ENCODE measurements at places on chromosomes 12 and 14.
A peak's percentile ranks its signal among the peaks of the same experiment; 100 is the strongest.

GRCh38 chr14:50955373-50956043 lies 11.2 kb upstream of the PYGL start:
- peak; percentile 97 for DNase-seq

- DNase-seq, result no peak
Measured at GRCh38 chr12:132127041-132127440, 17.1 kb downstream of the DDX51 start.

DNA sequence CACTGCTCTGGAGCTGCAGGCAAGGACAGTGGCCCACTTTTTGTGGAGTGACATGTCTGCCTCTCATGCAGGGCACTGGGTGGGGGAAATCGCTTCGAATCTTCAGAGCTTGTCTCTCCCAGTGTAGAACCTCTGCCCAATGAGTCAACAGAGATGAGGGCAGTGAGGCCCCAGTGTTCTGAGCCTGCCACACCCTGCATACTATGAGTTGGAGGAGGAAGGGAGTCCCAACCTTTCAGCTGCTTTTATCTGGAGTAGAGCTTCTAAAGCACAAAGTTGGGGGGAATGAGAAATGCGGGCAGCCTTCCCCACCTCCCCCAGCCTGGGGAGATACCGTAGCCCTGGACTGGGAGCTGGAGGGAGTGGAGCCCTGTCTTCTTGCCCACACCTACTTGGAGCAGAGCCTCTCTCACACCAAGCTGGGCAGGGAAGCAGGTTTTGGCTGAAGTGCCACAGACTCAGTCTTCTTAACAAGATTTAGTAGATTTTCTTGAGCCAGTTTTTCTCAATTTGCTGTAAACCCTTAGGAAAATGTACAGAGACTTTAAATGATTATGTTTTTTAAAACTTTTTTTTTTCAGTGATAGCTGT lies 159.1 kb downstream of the ADGRD1 start:
- no peak for DNase-seq

DNA sequence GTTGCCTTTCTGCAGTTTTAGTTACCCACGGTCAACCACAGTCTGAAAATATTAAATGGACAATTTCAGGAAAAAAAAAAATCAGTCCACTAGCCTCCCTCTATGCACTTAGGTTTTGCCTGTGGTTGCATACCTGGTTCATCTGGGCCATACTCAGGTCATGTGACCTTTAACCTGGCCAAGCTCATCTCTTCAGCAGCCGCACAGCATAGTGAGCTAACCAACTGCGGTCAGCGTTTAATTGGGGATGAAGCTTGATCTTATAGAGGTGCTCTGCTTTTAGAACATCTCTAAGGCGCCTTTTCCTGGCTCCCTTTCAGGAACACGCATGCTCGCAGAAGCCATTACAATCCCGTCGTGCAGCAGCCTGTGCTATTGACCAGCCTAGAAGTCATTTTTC lies 177.2 kb upstream of the HMGA2 start:
- no peak for DNase-seq

- peak; percentile 69 for DNase-seq
Measured at GRCh38 chr14:37985826-37986470, 221.8 kb upstream of the SSTR1 start.

DNA sequence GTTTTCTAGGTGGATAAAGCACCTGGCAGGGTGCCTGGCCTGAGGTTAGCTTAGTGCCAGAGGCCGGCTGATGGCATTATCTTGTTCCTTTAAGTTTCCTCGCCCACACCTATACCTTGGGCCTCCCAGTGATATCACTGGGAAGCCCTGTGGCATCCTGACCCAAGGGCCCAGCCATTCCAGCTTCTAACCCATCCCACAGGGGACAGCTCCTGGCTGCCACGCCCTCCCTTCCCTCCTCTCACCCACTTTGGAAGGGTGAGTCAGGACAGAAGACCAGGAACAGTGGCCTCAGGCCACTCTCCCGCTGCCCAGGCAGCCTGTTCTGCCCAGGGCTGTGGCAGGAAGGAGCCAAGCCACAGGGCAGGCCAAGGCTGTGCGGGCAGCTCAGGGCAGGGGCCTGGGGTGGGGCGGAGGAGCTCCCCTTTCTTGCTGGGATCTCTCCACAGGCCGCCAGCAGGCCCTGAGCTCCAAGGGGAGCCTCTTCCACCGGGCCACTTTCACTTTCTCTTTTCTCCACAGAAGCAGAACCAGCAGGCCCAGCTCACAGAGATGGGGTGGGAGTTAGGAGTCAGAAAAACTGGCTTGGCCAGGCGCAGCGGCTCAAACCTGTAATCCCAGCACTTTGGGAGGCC lies 75.1 kb downstream of the IRF2BPL start:
- peak; percentile 73 for DNase-seq

- DNase-seq, result no peak
Measured at GRCh38 chr14:51073731-51074130, 21.2 kb downstream of the TRIM9 start.

DNA sequence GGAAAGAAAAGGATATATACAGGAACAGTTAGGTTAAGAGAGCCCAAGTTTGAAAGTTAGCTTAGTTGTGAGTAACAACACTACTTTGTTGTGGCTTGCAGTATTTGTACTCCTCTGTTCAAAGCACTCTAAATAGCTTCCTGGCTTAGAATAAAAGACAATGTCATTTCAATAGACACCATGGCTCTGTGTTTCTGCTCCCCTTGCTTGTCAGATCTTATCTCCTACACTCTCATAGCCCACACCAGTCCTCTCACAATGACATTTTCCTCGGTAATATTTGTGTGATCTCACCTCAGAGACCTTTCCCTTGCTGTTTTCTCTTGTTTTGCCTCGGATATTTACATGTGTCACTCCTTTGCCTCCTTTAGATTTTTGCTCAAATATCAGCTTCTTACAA lies 418.4 kb downstream of the MDGA2 start:
- DNase-seq, result no peak
